ENCODE measurements at places on chromosomes 6 and 20.

DNA sequence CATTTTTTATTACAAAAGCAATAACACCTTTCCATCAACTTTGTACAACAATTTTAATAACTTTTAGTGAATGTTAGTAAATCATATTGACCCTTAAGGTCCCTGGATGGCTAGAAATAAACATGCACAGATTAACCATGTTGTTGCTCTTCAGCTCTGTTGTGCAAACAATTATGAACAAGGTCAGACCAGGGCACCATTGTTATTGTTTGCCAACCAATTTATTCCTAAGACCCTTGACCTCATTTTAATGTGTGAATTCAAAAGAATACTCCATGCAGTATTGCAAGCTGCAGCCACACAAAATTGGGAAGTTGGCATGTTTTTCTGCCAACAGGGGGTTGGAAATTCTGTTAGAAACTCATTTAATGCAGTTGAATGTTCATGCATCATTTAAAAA is 426.6 kb upstream of the MAP3K7 start:
- DNase-seq, result no peak

DNA sequence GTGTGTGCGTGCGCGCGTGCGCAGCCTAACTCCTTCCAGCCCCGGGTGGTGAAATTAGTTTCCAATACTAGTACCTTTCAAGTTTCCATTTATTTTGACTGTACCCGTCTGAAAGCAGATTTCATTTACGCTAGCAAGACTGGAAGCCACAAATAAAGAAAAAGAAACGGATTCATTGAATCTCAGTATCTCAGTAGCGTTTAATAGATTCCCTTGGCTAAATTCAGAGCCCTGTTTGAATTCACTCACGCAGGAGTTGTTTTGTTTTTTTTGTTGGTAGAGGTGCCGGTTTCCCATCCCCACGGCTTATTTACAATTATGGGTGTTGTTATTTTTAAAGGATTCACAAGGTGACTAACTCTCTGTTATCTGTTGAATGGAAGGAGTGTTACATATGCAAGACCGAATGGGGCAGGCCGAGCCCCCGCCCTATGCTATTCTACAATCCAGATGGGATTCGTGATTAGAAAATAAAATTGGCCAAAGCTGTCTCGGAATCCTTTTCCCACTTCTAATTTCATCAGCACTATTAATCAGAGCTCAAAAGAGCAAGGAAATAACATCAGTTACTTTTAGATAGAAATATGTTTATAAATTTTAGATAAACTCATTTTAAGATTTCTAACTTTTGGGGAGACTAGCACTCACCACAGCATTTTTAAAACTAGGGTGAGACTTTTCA is 2.3 kb upstream of the INSM1 start:
- no peak for DNase-seq

GRCh38 chr20:42982218-42982617 is 207.5 kb downstream of the PTPRT start:
- DNase-seq, result no peak

- no peak for DNase-seq
Observed at GRCh38 chr20:39082622-39083398, 120.7 kb downstream of the DHX35 start.

- DNase-seq, result no peak
Observed at GRCh38 chr6:155183095-155183494, 80.7 kb upstream of the CLDN20 start.

DNA sequence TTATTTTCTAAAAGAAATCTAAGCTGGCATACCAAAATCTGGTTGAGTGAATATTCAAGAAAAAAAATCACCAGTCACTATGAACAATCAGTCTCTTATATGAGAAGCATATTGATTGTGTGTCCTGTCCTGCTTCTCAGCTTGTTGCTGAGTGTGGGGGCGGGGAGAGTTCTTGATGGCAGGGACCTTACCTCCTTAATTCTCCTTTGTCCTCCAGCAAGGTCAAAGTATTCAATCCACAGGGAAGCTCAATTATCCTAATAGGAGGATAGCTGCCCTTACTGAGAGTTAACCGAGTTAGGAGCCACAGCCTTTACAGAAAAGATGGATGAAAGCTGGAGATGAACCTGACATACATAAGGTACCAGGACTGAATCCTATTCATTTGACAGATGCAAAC is 154.0 kb downstream of the LY86 start:
- DNase-seq, result no peak

DNA sequence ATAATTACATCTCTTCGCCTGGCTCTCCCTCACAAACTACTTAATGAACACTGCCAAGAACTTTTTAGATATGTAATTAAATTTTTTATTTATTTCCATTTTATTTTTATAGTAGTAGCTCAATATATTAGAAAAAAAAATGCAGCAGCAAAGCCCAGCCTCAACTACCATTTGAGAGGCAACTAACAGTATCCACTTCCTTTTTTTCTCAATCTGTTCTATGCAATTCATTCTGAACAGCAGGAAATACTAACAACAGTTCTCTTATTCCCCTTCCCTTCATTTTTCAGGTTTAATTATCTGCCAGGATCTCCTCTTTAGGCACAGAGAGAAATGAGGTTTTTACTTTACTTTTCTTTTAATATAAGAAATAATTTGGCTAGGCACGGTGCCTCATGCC is 112.7 kb downstream of the ZNF217 start:
- DNase-seq, result no peak

DNA sequence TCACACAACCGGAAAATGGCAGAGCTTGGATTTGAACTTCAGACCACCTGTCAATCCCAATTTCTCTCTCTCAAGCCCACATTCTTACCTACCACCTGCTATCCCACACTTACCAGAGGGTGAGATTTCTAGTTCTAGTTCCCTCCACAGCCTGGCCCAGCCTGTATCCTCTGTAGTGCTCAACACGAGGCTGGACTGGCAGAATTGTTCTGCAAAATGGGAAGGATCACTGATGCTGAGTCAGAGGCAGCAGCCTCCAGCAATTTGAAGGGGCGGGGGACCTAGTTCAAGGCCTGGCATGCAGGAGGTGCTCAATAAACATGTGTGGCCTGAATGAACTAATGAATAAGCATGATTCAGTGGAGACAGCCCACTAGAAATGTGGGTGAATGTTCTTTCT is 53.6 kb upstream of the TTPAL start:
- DNase-seq, result no peak

GRCh38 chr6:37038292-37039198 is 33.1 kb downstream of the FGD2 start:
- no peak for DNase-seq

All from activated CD8-positive, alpha-beta memory T cell treated with anti-CD3 and anti-CD28 coated beads, Interleukin-2, amount 50 U/mL, for 4 hours (primary cell).